ENCODE measurements at places on chromosomes 2 and 18.

DNA sequence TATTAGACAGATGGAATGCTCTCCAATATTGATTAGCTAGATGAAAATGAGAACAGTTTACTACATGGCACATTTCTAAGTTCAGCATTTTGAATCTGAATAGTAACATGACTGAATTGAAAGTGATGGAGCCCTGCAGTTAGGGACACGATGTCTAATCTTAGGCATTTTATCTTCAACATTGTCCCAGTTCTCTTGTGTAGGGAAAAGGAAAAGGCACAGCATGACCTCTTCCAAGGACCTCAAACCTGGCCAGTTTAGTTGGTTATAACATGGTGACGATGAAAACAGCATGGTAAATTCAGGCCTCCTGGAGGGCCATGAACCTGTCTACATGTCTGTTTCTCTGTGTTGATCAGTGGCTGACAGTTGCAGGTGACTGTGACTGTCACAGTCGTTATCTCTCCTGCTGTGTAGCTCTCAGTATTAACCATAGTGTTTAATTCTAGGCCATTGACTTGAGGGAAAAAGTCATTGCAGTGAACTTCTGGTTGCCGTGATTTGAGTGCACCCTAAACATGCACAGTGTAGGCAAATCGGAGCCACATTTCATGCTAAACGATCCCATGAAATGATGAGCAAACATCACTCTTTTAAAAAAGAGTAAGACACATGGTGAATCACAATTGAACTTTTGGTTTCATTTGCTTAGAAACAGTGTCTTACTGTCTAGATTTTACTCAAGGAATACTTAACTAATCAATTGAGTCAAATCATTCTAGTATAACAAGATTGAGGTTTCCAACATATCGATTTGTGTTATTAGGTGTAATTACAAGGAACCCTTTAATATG lies 129.7 kb downstream of the PHLPP1 start:
- H3K4me3 ChIP-seq: no peak overlapping the region
- H3K4me1 ChIP-seq: no peaks in the 10 kb centered on the region
- H3K27me3 ChIP-seq: no peaks in the 10 kb centered on the region
- no peak overlapping the region for H3K27ac ChIP-seq
- DNase-seq: no peak

DNA sequence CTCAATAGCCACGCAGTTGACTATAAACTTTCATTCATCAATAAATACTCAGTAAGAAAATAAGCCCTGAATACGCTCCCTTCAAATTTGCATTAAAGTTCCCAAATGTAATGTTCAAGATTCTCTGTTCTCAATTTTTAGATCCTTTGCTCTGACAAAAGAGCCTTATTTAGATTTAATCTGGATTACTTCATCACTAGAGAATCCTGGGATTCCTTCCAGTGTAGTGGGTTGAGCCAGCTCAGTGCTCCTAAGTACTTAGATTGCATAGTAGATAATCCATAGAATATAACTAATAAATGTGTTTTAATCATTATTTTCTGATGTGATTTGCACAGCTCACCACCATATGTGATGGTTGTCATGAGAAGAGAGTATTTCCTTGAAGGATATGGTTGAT lies 1286.2 kb downstream of the SUCLG1 start:
- H3K4me1 ChIP-seq: no peaks in the 10 kb centered on the region
- DNase-seq: no peak

GRCh38 chr2:200615247-200615646 lies 29.4 kb downstream of the AOX1 start:
- no peak for DNase-seq
- no peaks in the 10 kb centered on the region for H3K4me1 ChIP-seq

GRCh38 chr2:99898336-99899048 lies 243.9 kb downstream of the AFF3 start:
- DNase-seq: no peak
- H3K4me1 ChIP-seq: no peaks in the 10 kb centered on the region
- H3K27me3 ChIP-seq: peaks cover 70% of the 10 kb centered on the region
- H3K4me3 ChIP-seq: no peak overlapping the region
- no peaks in the 10 kb centered on the region for H3K36me3 ChIP-seq
- H3K27ac ChIP-seq: no peak overlapping the region

- H3K4me3 ChIP-seq: no peak overlapping the region
- no peaks in the 10 kb centered on the region for H3K36me3 ChIP-seq
- no peaks in the 10 kb centered on the region for H3K27me3 ChIP-seq
- no peak for DNase-seq
- H3K27ac ChIP-seq: no peak overlapping the region
Measured at GRCh38 chr2:39640681-39641080, 25.0 kb upstream of the TMEM178A start.
